ENCODE measurements at places on chromosomes 1 and 21.

DNA sequence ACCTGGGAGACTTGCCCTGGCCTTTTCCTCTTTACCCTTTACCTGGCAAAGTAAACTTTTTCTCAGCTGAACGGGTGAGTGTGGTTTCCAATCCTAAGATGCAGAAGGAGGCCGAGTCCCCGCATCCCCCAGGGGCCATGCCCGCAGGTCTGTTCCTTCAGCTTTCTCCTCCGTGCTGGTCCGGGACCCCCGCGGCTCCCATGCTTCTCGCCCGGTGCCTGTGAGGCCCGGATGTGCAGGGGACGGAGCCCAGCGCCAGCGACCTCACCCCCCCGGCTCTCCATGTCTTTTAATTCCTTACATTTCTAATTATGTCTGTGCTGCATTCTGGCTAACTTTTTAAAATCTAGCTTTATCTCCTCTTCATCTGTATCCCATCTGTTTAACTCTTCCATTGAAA is 21.5 kb upstream of the SCYL3 start:
- DNase-seq: no peak

DNA sequence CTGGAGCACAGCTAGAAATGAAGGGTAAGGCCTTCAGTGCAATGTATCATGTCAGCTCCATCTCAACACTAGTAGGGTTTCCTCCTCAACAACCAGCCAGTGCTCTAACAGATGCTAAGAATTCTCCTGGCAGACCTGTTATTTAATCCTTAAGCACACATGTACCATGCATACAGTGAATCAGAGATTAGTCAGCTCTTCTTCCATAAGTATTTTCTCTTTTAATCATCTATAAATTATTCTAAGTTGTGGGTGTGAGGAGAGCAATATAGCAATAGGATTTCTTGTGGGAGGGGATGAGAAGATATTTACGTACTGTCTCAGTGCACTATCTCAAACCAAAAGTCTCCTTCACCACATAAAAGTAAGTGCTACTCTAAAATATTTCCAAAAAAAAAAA is 95.3 kb downstream of the COP1 start:
- peak; percentile 7 for DNase-seq

- peak; percentile 56 for DNase-seq
Measured at GRCh38 chr1:214958486-214958885, 124.1 kb upstream of the KCNK2 start.

DNA sequence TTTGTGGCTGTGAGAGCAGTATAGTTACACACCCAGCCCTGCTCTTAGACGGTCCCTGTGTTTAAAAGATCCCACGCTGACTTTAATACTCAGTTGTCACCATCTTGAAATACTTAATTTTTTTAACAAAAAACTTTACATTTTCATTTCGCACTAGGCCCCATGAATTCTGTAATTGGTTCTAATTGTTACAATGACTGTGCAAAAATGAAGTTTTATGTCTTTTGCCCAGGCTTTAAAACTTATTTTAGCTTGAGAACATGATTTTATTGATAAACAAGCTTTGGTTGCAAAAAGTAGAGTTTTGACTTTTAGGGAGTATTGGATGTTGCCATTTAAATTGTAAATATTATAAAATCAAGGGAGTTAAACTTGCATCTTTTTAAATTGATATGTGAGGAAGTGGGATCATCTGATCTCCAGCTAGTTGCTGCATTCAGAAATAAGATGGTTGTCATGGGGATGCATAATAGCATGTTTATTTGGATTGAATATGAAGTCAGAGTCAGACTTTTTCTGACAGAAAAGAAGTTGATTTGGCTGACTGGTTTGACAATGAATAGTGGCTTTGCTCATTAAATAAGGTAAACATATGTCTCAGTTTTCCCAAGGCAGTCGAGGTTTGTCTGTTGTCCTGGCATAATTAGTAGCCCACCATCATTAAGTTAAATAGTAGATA is 23.0 kb upstream of the CRP start:
- DNase-seq: no peak

- DNase-seq: peak; percentile 14
Measured at GRCh38 chr1:204859861-204860267, 10.8 kb upstream of the NFASC start.

DNA sequence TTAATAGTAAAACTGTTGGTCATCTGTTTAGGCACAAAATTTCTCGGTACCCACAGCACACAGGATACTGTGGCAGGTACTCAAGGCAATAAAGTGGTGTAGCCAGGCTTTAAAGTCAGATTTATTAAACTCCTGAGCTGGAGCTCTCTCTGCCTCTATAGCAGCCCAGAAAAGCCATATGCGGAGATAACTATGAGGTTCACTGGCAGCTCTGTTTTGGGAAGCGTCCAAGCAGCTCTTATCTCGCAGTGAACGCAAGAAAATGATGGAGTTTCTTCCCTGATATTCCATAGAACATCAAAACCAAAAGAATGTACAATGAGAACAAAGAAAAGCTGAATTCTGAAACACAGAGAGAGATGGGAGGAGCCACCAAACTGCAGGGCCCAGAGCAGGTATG is 248.3 kb downstream of the C1orf94 start:
- no peak for DNase-seq

DNA sequence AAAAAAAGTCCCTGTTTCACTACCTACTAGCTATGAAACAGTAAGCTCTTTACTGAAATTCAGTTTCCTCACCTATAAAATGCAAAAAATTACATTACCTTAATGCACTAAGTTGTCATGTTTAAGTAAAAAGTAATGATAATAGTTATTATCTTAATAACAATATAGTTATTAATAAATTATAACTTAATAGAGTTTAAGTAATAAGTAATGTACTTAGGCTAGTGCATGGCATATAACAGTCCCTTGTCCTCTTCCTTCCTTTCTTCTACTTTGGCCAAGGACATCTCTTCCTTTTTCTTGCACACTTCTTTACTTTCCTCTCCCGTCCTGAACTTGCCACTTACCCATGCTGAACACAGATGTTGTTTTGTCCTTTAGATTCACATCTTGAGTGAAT is 9.0 kb downstream of the TMEM200B start:
- DNase-seq: no peak

DNA sequence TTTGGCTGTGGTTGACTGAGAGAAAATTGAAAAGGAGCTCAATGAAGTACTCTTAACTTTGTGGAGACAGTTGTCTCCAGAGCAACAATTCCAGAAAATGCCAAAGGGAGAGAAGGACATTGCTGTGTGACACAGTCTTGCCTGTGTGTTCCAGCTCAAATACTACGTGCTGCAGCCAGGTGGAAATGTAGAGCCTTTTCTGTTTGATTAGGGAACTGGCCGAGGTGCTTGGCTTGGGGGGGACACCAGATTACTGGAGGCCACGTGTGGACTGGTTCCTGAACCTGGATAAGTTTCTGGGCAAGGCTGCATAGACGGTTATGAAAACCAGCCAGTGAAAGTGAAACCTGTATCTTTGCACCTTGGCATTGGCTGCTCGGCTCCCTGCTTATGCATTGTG is 217.9 kb downstream of the CTH start:
- DNase-seq: no peak

- DNase-seq: peak; percentile 77
Measured at GRCh38 chr21:27201197-27201596, 234.3 kb upstream of the ADAMTS5 start.

- DNase-seq: no peak
Measured at GRCh38 chr1:180278194-180278515, 48.1 kb downstream of the LHX4 start.
